ENCODE measurements at places on chromosomes 11 and 22. TPM values are rescaled to one million over a fixed set of nuclear protein-coding genes. Genes with fewer than 3 reads are reported as not detected.

- no peak for DNase-seq
These were observed 1.5 kb upstream of the CRACR2B start for GRCh38 chr11:826227-826621.

- no peak for DNase-seq
These were observed 37.1 kb downstream of the BCR start for GRCh38 chr22:23217171-23218052.

DNA sequence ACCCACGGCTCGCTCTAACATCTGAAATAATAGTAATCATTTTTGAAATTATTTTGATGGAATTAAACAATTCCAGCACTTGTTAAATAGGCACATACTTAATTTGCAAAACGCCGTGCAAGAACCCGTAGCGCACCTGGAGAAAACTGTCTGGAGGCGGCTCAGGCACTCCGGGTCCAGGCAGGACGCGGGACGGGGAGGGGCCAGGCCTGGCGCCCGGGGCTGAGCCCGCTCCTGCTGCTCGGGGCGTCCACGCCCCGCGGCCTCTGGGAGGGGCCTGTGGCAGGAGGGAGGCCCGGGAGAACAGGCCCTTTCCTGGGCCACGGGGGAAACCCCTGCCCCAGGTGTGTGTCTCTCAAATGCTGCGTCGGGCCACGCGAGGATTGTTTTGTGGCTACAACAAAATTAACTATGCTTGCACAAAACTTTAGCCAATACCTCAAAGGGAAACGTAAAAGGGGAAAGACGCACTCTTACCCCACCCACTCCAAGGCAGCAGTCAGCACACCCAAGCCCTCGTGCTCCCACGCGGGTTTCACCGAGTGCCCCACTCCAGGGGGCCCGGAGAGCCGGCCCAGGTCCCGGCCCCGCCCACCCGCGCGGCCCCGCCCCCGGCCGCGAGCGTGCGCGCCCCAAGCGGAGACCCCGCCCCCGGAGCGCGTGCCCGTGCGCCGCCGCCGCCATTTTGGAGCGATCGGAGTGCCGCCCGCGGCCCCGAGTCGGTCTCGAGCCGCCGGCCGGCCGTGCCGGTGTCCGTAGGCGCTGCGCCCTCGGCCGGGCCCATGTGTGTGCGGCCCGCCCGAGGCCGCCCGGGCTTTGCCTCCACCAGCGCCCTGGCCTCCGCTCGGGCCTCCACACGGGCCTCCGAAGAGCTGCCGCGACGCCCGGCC lies at the start of gene PPP6R2:
PPP6R2 (plus strand) TSS at position 677 of the 890 bp plus-strand sequence. CDS start 50,582 bp downstream, outside the sequence.
- DNase-seq: peak; percentile 93

DNA sequence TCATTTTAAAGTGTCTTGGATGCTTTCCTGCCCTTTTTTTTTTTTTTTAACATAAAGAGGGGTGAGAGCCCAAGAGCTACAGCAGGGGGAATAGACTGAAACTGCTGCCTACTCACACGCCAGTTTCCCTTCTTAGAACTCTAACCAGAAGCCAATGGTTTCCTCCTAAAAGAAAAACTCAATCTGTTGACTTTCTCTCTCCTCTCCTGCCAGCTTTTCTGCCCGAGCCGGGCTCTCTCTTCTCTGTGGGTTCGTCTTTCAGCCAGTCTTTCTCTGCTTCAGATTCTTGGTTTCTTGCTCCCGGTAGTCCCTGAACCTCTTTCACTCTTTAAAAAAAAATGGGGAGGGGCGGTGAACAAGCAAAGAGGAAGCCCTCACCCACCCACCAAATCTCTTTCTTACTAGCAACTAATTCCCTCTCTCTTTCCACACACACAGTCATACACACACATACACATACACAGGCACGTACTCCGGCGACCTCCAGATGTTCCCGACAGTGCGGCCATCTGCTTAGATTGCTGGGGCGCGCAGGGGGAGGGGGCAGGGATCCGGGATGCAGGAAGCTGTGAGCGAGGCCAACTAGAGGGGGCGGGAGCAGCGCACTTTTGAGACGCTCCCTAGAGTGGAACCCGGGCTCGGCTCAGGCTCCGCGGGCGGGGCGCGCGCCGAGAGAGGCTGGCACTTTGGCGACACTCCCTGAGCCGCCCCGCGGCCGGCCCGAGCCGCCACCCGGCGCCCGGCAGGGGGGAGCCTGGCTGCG lies 444 bp upstream of the TSKU start:
- DNase-seq: peak; percentile 93

DNA sequence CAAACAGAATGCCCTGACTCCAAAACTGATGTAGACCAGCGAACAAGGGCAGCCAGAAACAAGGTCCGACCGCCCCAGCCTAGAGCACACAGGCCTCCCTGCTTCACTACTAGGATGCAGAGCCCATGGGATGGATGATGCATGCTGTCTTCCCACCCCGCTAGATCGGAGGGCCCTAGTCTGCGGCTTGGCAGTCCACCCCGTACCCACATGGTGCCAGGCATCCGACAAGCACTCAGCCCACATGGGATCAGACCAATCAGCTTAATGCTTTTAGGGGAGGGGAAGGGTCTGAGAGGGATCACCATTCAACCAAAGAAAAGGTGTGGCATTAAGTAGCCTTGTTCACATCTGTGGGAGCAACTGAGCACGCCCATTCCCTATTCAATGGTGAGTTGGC lies 30.6 kb downstream of the PISD start:
- no peak for DNase-seq

GRCh38 chr11:75350743-75351540 lies 519 bp downstream of the ARRB1 start:
- DNase-seq: no peak

- no peak for DNase-seq
These were observed 408.2 kb downstream of the MN1 start for GRCh38 chr22:27393371-27393770.

- no peak for DNase-seq
These were observed 219.4 kb downstream of the BRD1 start for GRCh38 chr22:49608228-49608627.

DNA sequence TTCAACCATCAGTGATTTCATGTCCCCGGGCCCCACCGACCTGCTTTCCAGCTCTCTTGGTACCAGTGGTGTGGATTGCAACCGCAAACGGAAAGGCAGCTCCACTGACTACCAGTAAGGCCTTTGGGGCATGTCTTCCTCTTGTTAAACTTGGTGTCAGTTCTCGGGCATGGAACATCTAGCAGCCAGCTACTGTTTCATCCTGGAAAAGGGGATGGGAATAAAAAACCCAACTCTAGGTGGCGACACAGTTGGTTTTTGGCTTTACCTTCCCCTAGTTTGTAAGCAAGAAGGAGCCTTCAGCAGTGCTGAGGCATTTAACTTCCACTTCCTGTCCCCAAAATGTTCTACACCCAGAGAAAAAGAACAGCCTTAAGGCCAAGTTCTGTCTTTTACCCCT lies 76.7 kb downstream of the BMAL1 start:
- no peak for DNase-seq

- no peak for DNase-seq
These were observed 195.0 kb downstream of the MAML2 start for GRCh38 chr11:96147906-96148486.

DNA sequence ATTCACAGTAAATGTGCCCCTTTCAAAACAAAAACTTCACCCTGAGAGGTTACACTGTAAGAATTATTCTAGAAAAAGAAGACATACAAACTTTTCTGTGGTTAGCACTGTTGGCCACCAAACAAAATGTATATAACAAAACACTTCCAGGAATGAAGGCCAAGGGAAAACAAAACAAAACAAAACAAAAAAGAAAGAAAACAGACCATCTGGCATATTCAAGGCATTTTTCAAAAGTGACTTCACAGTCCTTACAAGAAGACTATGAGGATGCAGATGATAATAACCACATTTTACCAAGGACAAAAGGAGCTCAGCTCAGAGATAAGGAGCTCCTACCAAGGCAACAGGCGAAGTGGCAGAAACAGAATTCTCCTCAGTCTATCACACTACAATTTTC lies 24.9 kb downstream of the CTSC start:
- DNase-seq: no peak

DNA sequence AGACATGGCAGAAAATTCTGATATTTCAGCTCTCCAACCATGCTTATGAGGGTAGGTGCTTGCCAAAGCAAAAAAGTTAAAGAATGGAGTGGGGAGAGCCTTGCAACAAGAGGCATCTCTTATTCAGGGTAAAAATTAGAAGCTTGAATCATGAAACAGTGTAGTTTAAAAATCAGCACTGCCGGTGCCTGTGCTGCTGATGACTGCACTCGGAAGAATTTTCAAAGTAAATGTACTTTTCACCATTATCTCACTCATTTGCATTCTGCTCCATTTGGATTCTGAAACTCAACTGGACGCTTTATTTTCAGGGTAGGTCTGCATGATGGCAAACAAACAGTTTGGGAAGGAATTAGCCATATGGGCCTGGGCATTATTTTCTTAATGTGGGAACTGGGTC lies 126.3 kb downstream of the KIRREL3 start:
- no peak for DNase-seq

GRCh38 chr22:23709107-23709506 lies 18.3 kb downstream of the RGL4 start:
- DNase-seq: no peak

DNA sequence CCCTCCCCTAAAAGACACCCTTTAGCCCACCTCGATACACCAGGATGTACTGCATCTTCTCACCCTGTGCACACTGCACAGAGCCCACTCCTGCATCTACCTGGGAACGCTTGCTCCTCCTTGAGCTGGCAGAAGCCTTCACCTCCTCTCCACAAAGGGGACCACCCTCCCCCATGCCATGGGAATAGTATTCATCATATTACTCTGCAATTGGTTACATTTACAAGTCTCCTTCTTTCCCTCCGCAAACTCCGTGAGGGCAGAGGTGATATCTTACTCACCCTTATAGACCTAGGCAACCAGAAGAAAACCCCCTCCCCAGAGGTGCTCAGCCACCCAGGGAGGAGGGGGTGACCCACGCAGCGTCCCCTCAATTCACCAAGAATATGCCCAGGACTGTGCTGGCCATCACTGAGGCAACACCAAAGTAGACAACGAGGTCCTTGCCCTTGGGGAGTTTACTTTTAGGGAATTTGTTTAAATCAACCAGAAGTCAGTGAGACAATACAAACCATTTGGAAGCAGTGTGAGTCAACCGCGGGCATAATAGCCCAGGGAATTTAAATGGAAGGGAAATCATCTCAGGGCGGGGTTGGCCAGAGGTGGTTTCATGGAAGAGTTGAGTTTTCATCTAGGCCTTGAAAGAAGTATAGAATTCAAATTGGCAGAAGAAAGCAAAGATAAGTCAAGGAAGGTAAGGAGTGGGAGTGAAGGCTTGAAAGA lies 214.5 kb downstream of the BARX2 start:
- no peak for DNase-seq

DNA sequence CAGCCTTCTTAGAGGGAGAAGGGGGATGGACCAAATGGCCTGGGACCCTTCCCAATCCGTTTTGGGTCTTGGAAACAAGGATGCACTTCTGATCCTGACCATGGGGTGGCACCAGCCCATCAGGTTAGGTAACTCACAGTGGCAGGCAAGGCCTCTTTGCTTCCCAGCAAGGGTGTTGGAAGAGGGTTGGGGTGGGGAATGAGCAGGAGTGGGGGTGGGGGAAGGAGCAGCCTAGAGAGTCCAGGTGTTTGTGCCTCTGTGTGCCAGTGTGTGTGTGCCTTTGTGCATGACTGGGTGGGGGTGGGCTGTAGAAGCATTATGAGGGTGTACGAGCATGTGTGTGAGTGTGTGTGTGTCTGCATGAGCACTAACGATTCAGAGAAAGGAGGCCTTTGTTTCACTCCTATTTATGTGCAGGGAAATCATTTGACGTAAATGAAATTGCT lies 213.1 kb downstream of the INSC start:
- peak; percentile 77 for DNase-seq

DNA sequence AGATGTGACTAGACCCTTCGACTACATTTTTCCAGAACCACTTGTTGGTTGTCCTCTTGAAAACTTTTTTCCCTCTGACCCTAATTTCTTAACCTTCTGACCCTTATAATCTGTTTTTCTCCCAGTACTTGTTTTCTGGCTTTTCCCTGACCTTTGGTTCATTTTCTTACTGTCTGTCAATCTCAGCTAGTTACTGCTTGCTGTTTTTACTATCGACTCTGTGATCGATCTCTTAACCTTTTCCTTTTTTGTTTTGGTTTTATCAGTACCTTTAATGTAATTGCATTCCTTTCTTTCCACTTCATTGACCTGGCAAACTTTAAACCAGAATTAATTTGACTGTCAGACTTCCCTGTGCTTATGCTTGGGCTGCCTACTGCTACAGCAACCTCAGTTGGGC lies 92.8 kb downstream of the DDX10 start:
- DNase-seq: no peak

DNA sequence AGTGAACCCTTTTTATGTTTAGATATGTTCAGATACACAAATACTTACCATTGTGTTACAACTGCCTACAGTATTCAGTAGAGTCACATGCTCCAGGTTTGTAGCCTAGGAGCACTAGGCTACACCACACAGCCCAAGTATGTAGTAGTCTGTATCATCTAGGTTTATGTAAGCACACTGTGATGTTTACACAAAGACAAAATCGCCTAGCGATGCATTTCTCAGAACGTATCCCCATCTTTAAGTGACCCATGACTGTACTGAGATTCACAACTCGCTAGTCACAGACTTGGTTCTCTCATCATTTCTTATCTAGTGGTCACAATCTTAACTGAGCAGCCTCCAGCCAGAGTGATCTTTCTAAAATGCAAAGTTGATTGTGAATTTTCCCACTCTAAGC lies 119.2 kb downstream of the RASSF10 start:
- DNase-seq: no peak

- no peak for DNase-seq
These were observed 106.9 kb downstream of the GRIK4 start for GRCh38 chr11:120618399-120618798.

- no peak for DNase-seq
These were observed 64.3 kb downstream of the C22orf31 start for GRCh38 chr22:28997342-28997741.

- DNase-seq: no peak
These were observed 1.8 kb downstream of the LRRC10B start for GRCh38 chr11:61510166-61510919.

- DNase-seq: no peak
These were observed 110.1 kb upstream of the LUZP2 start for GRCh38 chr11:24386546-24387397.

GRCh38 chr11:120391292-120391691 lies 55.1 kb downstream of the ARHGEF12 start:
- DNase-seq: no peak

DNA sequence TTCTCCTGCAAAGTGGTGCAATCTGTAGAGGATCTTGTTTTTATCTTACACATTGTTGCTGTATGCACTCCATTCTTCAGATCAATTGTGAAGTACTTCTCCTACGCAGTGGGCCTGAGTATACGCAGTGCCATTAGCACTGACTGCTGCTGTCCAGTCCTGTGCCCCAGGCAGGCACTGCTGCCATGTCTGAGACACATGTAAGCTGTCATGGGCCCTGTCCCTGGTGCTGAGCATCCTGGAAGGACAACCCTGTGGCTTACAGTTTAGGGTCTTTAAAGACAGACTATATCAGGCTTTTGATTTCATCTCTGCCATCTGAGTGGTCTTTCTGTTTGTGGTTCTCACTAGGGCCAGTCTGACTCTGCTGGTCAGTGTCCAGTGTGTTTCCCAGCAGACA lies 44.8 kb upstream of the PTPN5 start:
- no peak for DNase-seq

GRCh38 chr22:46064966-46065666 lies 85.2 kb upstream of the PPARA start:
- peak; percentile 51 for DNase-seq

Gene APOBEC3B
- total RNA-seq: 2.2 TPM

Gene PRDM11
- 21.6 TPM for total RNA-seq

Gene BIRC3
- total RNA-seq: 22.3 TPM

Gene PHF5A
- 26.9 TPM for total RNA-seq

Gene PAFAH1B2
- 104 TPM for total RNA-seq

Gene RIBC2
- 0.22 TPM for total RNA-seq

Gene GGT5
- 38.2 TPM for total RNA-seq

Gene MRGPRE
- not detected for total RNA-seq

Gene CFAP300
- total RNA-seq: 4.8 TPM

Gene TRIM66
- 21.1 TPM for total RNA-seq

Gene TMEM25
- 20.9 TPM for total RNA-seq

Gene C22orf15
- total RNA-seq: 0.49 TPM
